ENCODE measurements at places on chromosomes 1 and 21.

DNA sequence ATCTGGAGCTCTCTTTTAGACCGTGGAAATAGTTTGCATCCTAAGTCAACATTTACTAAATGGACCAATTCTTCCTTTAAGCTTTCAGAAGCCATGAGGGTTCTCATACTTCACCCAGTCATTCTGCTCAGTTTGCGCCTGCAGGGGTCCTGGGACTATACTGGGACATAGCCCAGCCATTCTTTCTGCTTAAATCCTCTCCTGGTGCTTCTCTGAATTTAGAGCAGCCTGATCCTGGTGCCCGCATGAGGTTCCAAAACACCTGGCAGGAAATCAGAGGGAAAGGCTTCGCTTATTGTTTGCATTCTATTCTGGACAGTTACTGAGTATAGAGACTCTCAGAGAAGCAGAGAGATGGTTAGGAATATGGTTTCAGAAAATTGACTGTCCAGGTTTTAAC is 27.0 kb downstream of the TNN start:
- no peak for DNase-seq

DNA sequence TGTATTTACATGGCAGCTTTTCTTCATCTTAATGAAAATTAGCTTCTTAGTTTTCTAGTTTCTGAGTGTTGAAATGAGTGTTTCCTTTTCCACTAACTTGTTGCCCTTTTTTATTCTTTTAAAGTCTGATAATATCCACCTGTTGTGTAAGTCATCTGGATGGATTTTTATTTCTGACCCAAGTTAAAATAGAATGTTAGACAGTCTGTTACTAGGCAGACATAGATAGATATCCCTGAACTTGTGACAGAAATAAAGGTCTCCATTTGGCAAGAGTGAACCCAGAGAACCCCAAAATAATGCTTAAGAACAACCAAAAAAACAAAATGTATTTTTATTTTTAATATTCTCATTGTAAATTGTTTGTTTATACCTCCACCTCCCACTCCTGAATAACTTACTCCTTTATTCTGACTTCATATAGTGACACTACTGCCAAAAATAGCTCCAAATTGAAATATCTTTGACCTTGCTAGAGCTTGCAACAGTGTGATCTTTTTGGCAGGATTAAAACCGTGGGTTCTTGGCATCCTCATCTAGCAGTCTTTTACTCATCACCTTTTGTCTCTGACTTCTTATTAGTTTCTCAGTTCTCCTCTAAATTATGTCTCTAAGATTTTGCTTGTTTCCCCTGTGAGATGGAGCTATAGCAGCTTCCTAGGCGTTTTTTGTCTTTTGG is 26.9 kb upstream of the SH3D21 start:
- peak; percentile 40 for DNase-seq

GRCh38 chr1:35222322-35223083 is 29.6 kb upstream of the SFPQ start:
- DNase-seq, result peak; percentile 85

DNA sequence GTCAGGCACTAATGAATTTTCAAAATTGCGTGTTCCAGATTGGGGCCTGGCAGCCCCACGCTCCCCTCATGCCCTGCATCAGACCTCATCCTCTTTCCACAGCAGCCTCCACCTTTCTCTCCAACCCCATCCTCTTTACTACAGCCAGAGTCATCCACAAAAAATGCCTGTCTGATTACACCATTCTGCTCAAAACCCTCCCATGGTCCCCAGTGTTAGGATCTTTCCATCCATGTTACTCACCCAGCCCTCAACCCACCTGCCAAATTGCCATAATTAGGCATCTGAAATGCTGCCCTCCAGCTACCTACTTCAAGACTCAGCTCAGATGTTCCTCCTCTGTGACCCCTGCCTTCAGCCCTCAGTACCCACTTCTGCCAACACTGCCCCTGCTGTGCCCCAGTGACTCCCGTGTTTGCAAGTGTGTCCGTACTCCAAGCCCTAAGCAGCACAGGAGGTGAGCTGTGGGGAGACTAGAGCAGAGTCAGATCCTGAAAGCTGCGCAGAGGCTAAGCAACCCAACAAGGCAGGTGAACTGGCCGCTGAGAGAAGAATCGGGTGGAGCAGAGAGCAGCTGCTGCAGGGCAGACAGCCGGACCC is 715 bp upstream of the ARTN start:
- DNase-seq, result peak; percentile 81

GRCh38 chr1:159188375-159188788 is 16.3 kb upstream of the ACKR1 start:
- DNase-seq, result peak; percentile 32

GRCh38 chr1:208885060-208885459 is 640.9 kb upstream of the PLXNA2 start:
- peak; percentile 46 for DNase-seq
